ENCODE measurements at places on chromosomes 4 and X. TPM values are rescaled to one million over a fixed set of nuclear protein-coding genes. Genes with fewer than 3 reads are reported as not detected.

NXF3 gene
- not detected for total RNA-seq

TEX11 gene
- total RNA-seq = not detected

RAI2 gene
- 2.0 TPM for total RNA-seq

CCDC110 gene
- 9.4 TPM for total RNA-seq

QRFPR gene
- not detected for total RNA-seq

GPR101 gene
- not detected for total RNA-seq

FRG1 gene
- total RNA-seq = 10.5 TPM

FAM47A gene
- total RNA-seq = not detected

TRAM1L1 gene
- total RNA-seq = 1.8 TPM
